ENCODE measurements at places on chromosomes 11 and 22.

DNA sequence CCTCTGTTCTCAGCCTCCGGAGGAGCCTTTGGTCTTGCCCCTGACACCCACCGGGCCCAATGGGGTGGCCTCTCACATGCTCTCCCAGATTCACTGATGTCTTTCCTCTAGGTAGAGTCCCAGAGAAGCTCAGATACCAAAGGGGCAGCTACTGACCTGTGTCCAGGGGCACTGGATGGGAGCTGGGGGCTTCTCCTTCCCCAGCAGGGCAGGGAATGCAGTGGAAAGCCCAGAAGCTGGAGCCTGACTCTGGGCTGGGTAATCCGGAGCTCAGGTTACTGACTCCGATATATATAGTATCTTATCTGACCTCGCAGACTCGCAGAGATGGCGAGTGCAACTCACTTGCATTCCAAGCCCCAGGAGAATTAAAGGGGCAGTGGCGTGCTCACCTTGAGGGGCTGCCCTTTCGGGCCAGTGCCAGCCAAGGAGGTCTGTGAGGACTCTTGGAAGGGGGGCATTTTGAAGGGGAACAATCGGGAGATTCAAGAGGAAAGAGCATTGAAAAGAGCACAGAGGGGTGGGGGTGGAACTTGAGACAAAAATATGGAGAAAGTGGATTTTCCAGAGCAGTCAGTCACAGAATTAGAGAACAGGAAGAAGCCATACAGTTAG lies 2.5 kb downstream of the USP2 start:
- no peak for DNase-seq
- H3K36me3 ChIP-seq: no peaks in the 10 kb centered on the region
- peaks cover 50% of the 10 kb centered on the region for H3K4me1 ChIP-seq
- no peak overlapping the region for H3K4me3 ChIP-seq

GRCh38 chr11:64499261-64500004 lies 91.6 kb upstream of the SLC22A12 start:
- no peak overlapping the region for H3K4me3 ChIP-seq
- H3K27me3 ChIP-seq: peaks cover 2% of the 10 kb centered on the region
- H3K4me1 ChIP-seq: no peaks in the 10 kb centered on the region
- H3K36me3 ChIP-seq: no peaks in the 10 kb centered on the region
- no peak overlapping the region for H3K27ac ChIP-seq

DNA sequence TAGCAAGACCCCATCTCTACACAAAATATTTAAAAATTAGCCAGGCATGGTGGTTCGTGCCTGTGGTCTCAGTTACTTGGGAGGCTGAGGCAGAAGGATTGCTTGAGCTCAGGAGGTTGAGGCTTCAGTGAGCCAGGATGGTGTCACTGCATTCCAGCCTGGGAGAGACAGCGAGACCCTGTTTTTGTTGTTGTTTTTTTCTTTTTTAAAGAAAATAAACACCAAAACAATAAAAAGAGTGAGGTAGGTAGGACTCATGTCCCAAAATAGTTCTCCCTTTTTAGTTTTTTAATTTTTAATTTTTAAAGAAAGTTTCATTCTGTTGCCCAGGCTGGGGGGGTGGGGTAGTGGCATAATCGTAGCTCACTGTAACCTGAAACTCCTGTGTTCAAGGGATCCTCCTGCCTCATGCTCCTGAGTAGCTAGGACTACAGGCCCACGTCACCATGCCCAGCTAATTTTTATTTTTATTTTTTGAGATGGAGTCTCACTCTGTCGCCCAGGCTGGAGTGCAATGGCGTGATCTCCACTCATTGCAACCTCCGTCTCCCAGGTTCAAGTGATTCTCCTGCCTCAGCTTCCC lies 25.5 kb upstream of the MALAT1 start:
- H3K27ac ChIP-seq: no peak overlapping the region
- H3K27me3 ChIP-seq: no peaks in the 10 kb centered on the region
- H3K36me3 ChIP-seq: no peaks in the 10 kb centered on the region
- H3K4me1 ChIP-seq: peaks cover 10% of the 10 kb centered on the region

GRCh38 chr11:35257281-35257680 lies 118.3 kb downstream of the CD44 start:
- no peak overlapping the region for H3K27ac ChIP-seq
- no peak overlapping the region for H3K4me3 ChIP-seq
- no peaks in the 10 kb centered on the region for H3K36me3 ChIP-seq
- DNase-seq: no peak
- no peaks in the 10 kb centered on the region for H3K27me3 ChIP-seq

GRCh38 chr11:70194792-70195791 lies 8.0 kb upstream of the FADD start:
- H3K27ac ChIP-seq: no peak overlapping the region
- no peak overlapping the region for H3K4me3 ChIP-seq
- H3K36me3 ChIP-seq: no peaks in the 10 kb centered on the region
- H3K27me3 ChIP-seq: no peaks in the 10 kb centered on the region

DNA sequence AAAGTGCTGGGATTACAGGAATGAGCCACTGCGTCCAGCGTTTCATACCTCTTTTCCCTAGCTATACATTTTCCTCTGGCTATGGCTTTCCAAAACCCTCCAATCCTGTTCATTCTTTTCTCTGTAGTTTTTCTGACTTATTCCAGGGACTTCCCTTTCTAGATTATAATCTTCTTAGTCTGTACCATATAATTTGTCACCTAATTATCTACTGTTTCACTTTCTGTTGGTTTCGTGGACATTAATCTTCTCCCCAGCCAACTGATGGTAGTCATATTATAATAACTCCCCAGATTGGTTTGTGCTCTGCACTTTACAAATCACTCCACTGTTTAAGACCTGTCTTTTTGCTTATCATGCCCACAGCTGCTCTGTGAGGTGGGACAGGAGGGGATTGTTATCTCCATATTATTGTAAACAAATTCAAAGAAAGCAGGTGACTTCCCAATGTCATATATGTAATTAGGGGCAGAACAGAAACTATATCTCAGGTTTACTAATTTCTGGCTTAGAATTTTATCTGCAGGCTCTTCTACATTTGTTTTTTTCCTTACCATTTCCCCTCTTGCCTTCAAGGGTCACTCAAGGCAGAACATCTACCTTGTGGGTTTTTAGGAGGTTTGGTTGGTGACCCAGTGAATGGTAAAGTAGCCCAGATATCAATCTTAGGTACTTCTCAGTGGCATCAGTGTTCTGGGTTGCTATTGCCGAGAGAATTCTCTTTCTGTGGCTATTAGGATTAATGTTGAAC lies 23.9 kb downstream of the STIM1 start:
- no peaks in the 10 kb centered on the region for H3K36me3 ChIP-seq
- H3K4me3 ChIP-seq: no peak overlapping the region
- no peaks in the 10 kb centered on the region for H3K27me3 ChIP-seq
- peaks cover 14% of the 10 kb centered on the region for H3K4me1 ChIP-seq
- no peak overlapping the region for H3K27ac ChIP-seq

GRCh38 chr11:1500466-1501420 lies 14.2 kb upstream of the MOB2 start:
- H3K27me3 ChIP-seq: no peaks in the 10 kb centered on the region
- no peak overlapping the region for H3K27ac ChIP-seq
- H3K4me3 ChIP-seq: no peak overlapping the region
- H3K36me3 ChIP-seq: peaks cover 8% of the 10 kb centered on the region
- no peaks in the 10 kb centered on the region for H3K4me1 ChIP-seq

GRCh38 chr11:100715165-100715761 lies 28.2 kb downstream of the ARHGAP42 start:
- H3K27me3 ChIP-seq: no peaks in the 10 kb centered on the region
- H3K4me1 ChIP-seq: peaks cover 12% of the 10 kb centered on the region

GRCh38 chr11:17992916-17993315 lies 19.9 kb downstream of the SERGEF start:
- no peak overlapping the region for H3K27ac ChIP-seq
- H3K36me3 ChIP-seq: peaks cover 78% of the 10 kb centered on the region
- H3K4me1 ChIP-seq: no peaks in the 10 kb centered on the region
- no peaks in the 10 kb centered on the region for H3K27me3 ChIP-seq
- H3K4me3 ChIP-seq: no peak overlapping the region

DNA sequence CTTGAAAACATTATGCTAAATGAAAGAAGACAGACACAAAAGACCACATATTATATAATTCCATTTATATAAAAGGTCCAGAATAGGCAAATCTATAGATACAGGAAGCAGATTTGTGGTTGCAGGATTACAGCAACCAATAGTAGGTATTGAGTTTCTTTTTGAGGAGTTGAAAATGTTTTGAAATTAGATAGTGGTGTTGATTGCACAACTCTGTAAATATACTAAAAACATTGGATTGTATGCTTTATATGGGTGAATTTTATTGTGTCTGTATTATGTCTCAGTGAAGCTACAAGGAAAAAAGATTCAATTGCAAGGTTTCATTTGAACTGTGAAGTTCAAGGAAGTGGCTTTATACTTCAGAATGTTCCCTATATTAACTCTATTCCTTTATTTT lies 3.0 kb upstream of the RRAS2 start:
- no peaks in the 10 kb centered on the region for H3K36me3 ChIP-seq
- H3K27me3 ChIP-seq: no peaks in the 10 kb centered on the region
- no peak overlapping the region for H3K27ac ChIP-seq
- peaks cover 3% of the 10 kb centered on the region for H3K4me1 ChIP-seq
- no peak for DNase-seq

GRCh38 chr11:73461335-73461840 lies 85.2 kb downstream of the RELT start:
- H3K27me3 ChIP-seq: no peaks in the 10 kb centered on the region
- H3K27ac ChIP-seq: no peak overlapping the region
- no peaks in the 10 kb centered on the region for H3K4me1 ChIP-seq
- no peak for DNase-seq
- H3K4me3 ChIP-seq: no peak overlapping the region

GRCh38 chr11:130979386-130979972 lies 63.2 kb upstream of the SNX19 start:
- no peak for DNase-seq
- H3K4me1 ChIP-seq: no peaks in the 10 kb centered on the region
- H3K27ac ChIP-seq: no peak overlapping the region
- H3K27me3 ChIP-seq: no peaks in the 10 kb centered on the region

- DNase-seq: no peak
- no peak overlapping the region for H3K4me3 ChIP-seq
- no peaks in the 10 kb centered on the region for H3K36me3 ChIP-seq
- H3K4me1 ChIP-seq: no peaks in the 10 kb centered on the region
- no peak overlapping the region for H3K27ac ChIP-seq
Measured at GRCh38 chr11:111185266-111185665, 60.3 kb upstream of the POU2AF2 start.

GRCh38 chr11:3853899-3854659 lies 1.4 kb upstream of the STIM1 start:
- H3K4me1 ChIP-seq: peaks cover 12% of the 10 kb centered on the region
- H3K4me3 ChIP-seq: no peak overlapping the region
- H3K36me3 ChIP-seq: no peaks in the 10 kb centered on the region
- DNase-seq: no peak

DNA sequence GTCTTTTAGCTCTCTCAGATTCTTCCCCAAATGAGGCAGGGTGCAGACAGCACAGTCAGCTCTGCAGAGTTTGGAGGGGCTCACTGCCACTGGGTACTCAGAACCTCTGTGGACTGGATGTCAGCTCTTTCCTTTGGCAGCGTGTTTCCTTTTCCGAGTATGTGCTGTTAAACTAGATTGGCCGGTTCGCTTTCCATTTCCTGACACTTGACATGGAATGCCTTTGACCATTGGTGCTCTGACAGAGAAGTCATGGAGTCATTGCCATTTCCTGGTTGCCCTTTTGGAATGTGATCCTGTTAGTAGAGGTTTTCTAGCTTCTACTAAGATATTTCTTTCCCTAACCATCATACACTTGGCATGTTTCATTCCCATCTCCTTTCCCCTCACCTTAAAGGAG lies 86.7 kb downstream of the SWAP70 start:
- no peaks in the 10 kb centered on the region for H3K27me3 ChIP-seq
- no peak overlapping the region for H3K4me3 ChIP-seq
- no peak for DNase-seq
- no peak overlapping the region for H3K27ac ChIP-seq
- peaks cover 35% of the 10 kb centered on the region for H3K36me3 ChIP-seq

DNA sequence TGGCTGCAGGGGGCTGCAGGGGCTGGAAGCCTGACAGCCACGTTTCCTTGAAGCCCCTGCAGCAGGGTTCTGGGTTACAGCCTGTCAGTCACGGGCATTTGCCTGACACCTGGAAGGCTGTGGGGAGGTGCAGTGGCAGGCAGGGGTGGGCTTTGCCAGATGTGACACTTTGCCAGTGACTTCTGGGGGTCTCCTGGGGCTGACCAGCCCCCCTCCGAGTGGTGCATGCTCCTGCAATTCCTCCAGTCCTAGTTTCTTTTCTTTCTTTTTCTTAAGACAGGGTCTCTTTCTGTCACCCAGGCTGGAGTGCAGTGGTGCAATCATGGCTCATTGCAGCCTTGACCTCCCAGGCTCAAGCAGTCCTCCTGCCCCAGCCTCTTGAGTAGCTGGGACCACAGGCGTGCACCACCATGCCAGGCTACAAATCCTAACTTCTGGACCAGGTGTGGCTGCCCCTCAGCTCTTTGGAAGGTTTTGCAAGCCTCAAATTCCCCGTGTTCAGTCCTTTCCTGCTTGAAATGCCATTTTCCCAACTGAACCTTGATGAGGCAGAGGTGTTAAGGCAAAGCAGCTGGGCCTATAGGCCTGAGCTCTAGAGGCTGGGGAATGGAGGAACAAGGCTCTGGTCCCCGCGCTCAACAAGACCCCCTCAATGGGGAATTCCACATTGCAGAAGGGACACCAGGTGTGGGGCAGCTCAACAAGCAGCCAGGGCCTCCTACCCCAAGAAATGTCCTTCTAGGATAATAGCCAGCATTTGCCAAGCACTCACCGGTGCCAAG lies 20.2 kb upstream of the CHKA start:
- no peak overlapping the region for H3K27ac ChIP-seq
- no peaks in the 10 kb centered on the region for H3K4me1 ChIP-seq
- H3K27me3 ChIP-seq: no peaks in the 10 kb centered on the region
- peak overlapping the region; percentile 10 for H3K4me3 ChIP-seq

DNA sequence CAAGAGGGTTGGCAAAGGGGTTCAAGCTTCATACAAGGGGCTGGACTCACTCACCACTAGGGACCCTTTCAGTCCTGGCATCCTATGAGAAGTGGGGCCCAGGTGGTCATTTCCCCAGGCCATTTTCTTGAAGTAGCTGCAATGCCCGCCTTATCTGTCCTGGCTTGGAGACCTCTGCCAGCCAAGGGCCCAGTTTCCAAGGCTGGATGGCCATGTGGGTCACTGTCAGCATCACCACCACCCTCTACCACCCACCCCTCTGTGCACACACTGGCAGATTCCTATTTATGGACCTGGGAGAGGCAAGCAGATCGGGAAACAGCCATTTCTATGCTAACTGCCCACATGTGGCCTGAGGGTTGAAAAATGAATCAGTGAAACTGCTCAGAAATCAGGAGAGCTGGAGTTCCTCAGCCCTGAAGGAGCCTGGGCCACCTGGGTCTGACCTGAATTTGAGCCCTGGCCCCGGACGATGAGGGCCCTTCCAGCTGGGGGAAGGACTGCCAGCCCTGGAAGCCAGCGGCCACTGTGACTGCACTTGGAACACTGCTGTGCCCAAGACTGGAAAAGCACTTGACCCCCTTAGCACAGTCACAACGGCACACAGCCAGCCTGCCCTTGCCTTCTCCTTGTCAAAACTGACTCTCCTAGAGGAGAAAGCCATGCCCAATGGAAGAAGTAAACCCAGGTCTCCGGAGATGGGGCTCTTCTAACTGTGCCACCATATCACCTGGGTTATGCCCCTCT lies 442.2 kb downstream of the BUD13 start:
- H3K36me3 ChIP-seq: no peaks in the 10 kb centered on the region
- no peak overlapping the region for H3K4me3 ChIP-seq
- H3K27ac ChIP-seq: no peak overlapping the region
- no peaks in the 10 kb centered on the region for H3K4me1 ChIP-seq

GRCh38 chr11:97414801-97415200 lies 1025.0 kb downstream of the JRKL start:
- H3K4me1 ChIP-seq: no peaks in the 10 kb centered on the region
- H3K27me3 ChIP-seq: no peaks in the 10 kb centered on the region
- H3K36me3 ChIP-seq: no peaks in the 10 kb centered on the region
- no peak overlapping the region for H3K27ac ChIP-seq
- DNase-seq: no peak

- no peaks in the 10 kb centered on the region for H3K36me3 ChIP-seq
- H3K4me3 ChIP-seq: no peak overlapping the region
- H3K4me1 ChIP-seq: no peaks in the 10 kb centered on the region
Measured at GRCh38 chr11:120499088-120499487, 12.5 kb upstream of the GRIK4 start.
